Activated CD8-positive, alpha-beta memory T cell treated with anti-CD3 and anti-CD28 coated beads, Interleukin-2, amount 50 U/mL, for 48 hours (primary cell): ENCODE measurements at places on chromosomes 12 and 14.

- no peak for DNase-seq
These were observed 27.7 kb downstream of the PPP4R3A start for GRCh38 chr14:91482263-91483013.

GRCh38 chr12:2003676-2004112 lies 563 bp downstream of the DCP1B start:
- DNase-seq = no peak

DNA sequence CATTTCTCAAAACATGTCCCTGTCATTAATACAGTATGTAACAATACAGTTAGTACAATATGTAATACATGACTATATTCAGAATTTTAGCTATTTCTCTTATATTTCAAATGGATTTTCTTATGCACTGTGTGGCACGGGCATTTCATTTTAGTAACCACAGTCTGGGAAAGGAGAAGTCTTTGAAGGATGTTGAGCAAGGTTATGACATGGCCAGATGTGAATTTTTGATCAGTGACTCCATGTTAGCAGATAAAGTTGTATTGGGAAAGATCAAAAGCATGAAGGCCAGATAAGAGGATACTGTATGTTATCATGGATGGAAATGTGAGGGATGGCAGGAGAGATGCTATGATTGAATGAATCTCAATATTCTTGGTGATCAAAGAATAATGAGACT lies 285.2 kb downstream of the NAV3 start:
- DNase-seq = no peak

GRCh38 chr12:2395354-2395977 lies 342.7 kb downstream of the CACNA1C start:
- DNase-seq = peak; percentile 68

GRCh38 chr14:87601036-87601435 lies 391.9 kb downstream of the GALC start:
- DNase-seq = no peak

- DNase-seq = no peak
These were observed 991.6 kb downstream of the GALC start for GRCh38 chr14:87001333-87001732.

- no peak for DNase-seq
These were observed 385.3 kb upstream of the DDHD1 start for GRCh38 chr14:53538316-53538881.

DNA sequence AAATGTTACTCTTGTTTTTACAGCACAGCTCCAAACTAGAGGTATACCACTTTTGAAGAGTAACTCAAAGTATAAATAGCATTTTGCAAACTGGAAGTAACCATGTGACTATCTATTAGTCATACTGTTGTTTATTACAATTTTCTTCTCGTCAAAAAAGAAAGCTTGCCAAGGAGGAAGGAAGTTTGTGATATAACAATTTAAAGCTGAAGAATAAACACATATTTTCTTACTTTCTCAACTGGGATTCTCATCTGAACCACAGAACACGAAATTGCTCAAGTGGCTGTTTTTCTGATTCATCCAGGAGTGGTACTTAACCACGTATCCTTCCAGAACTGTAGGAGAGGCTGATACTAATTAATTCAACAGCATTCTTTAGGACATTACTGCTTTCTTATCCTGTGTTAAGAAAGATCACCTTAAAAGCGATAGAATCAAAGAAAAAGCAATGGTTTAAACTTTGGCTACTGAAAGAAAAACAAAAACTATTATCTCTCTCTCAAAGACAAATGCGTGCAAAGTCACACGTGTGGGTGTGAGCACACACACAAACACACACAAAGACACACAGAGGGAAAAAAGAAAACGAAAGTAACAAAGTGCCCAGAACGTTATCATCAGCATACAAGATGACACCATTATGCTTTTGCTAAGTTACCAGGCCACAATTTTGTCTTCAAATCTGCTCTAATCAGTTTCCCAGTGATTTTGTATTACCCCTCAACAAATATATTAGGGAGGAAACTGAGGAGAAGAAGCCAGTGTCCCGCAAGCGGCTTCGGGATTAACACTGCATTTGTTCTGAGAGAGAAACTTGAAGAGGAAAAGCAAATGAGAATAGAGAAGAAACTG lies at the start of gene CLEC2B:
CLEC2B (minus strand) TSS at position 48 of the 855 bp plus-strand sequence.
- DNase-seq = no peak

GRCh38 chr14:68729556-68729955 lies 63.3 kb downstream of the ZFP36L1 start:
- DNase-seq = no peak

GRCh38 chr12:47023953-47024352 lies 55.5 kb upstream of the PCED1B start:
- no peak for DNase-seq

GRCh38 chr12:51388069-51388799 lies 3.0 kb downstream of the GALNT6 start:
- no peak for DNase-seq

DNA sequence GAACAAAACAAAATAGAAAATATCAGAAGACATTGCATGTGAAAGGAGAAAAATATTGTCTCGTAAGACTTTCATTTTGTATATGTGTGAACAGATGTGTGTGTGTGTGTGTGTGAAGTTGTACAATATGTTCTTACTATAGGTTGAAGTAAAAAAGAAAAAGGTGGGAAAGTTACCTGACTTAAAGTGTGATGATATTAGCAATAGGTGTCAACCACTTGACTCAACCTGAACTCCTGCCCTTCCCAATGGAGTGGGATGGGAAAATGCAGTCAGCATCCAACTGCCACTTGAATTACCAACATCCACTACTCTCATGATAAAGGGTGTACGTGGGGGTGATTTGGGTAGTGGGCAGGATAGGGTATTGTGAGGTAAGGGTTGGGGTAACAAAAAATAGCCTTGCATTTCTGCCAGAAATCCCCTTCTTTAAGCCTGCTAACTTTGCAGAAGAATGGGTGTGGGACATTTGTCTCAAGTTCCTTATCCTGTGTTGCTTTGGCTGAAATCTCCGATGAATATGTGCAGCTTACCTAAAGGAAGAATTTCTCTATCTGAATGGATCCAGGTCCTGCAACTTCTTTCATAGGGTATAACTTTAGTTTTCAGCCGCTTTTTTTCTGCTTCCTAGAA lies 181.6 kb downstream of the CHST11 start:
- DNase-seq = no peak

DNA sequence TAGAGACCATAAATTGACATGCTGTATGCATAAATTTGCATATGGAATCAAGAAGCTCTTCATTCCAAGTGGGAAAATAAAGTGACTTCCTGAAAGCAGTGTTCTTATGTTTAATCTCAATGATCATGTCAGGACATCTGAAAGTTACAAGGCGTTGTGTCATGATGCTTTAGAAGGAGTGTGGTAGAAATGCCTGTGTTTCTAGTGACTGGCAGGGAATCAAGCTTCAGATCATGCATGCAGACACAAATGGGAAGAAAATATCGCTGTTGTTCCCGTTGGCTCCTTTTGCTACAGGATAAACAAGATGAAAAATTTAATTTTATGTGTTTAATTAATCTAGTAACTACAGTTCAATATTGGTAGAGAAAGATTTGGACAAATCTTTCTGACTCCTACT lies 298.1 kb upstream of the SYT1 start:
- no peak for DNase-seq

GRCh38 chr14:99202516-99202915 lies 69.5 kb downstream of the BCL11B start:
- DNase-seq = no peak

GRCh38 chr12:128649902-128650301 lies 173.9 kb downstream of the SLC15A4 start:
- DNase-seq = no peak

- DNase-seq = no peak
These were observed 154.2 kb upstream of the MYL2 start for GRCh38 chr12:111074559-111074958.

- no peak for DNase-seq
These were observed 17.8 kb downstream of the SPTB start for GRCh38 chr14:64861916-64862315.

DNA sequence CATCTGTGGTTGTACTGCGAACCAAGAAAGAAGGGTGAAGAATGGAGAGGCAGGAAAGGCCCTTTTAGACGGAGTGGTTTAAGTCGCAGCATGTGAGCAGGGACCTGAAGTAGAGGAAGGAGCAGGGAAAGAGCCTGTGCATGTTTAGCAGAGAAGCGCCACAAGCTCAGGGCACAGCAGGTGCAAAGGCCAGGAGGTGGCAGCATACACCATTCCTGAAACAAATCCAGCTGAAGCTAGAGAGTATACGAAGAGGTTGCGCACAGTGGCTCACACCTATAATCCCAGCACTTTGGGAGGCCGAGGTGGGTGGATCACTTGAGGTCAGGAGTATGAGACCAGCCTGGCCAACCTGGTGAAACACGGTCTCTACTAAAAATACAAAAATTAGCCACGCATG lies 49.9 kb downstream of the HELB start:
- DNase-seq = no peak

- DNase-seq = no peak
These were observed 14.1 kb downstream of the DRAM1 start for GRCh38 chr12:101891462-101891971.

DNA sequence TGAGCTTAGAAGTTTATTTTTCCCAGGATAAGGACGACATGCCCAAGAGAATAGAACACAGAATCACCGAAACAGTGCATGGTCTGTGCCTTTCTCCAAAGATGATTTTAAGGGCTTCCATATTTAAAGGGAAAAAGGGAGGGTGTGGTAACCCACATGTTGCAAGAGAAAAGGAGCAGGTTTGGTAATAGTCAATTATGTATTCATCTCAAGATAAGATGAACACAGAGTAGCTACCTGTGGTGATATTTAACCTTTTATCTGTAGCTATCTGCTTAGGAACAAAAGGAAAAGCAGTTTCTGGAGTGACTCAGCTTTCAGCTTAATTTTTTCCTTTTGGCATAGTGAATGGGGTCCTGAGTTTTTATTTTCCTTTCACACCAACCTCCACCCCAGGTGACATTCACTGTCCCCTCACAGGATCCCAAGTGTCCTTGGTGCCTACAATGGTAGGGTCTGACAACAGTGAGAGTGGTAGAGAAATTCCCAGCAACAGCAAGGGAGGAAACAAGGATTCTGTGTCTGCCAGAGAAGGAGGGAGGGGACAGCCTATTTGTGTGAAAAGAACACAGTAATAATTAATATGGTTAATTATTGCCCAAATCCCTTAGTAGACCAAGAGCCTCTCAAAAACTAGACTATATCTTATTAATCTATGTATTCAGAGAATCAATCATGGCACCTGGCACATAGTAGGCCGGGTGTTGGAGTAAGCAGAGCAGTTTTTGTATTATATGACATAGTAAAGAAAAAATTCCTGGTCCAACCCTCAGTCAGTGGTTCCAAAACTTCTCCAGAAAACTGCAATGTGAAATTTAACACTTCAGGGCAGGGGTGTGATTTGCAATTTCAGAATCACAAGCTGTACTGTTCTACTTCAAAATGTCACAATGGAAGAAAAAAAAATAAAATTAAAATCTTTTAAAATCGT lies 154.5 kb downstream of the PHLDA1 start:
- DNase-seq = no peak

DNA sequence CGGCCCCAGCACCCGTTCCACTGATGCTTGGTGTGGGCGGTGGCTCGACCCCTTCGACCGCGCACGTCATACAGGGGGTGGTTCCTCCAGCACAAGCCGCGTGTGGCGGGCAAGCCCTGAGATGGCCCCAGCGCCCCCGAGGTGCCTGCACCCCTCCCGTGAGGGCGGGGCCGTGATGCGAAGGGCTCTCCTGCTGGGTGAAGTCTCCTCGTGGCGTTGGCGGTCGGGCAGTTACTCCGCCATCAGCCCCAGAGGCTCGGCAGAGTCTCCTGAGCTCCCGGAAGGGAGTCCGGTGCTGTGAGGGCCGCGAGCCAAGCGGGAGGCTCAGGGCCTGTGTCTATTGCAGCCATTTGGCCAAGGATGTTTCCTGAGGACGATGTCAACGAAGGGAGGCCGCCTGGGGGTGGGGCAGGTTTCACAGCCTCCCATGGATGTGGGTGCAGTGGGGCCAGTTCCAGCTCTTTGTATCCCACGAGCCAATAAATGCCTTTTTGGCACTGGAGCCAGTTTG lies 78.1 kb upstream of the GALNT9 start:
- no peak for DNase-seq
